ENCODE measurements at places on chromosomes 7 and 10.

GRCh38 chr10:35705051-35705450 is 63.0 kb upstream of the FZD8 start:
- no peak for DNase-seq

GRCh38 chr7:139526578-139527544 is 3.4 kb downstream of the CLEC2L start:
- DNase-seq, result peak; percentile 48

DNA sequence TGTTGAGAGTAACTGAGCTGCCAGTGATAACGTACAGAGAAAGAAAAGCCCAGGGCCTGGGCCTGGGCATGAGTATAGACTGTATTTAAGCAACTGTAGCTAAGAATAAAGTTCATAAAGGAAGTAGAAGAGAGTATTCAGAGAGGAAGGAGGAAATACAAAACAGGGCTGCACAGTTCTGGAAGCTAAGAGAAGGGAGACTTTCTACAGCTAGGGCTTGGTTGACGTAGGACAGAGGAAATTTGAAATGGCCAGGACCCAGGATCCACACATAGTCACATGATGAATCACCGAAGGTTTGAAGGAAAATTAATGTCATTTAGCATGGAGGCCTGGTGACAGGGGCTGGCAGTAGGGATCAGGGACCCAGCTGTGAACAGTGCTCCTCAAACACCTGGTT is 66.7 kb downstream of the ARL4A start:
- DNase-seq, result no peak

GRCh38 chr10:62794306-62794705 is 10.2 kb upstream of the ADO start:
- DNase-seq, result no peak

GRCh38 chr10:97633921-97634320 is 621 bp upstream of the MORN4 start:
- no peak for DNase-seq

GRCh38 chr10:72785409-72785808 is 93.5 kb downstream of the MCU start:
- DNase-seq, result no peak

DNA sequence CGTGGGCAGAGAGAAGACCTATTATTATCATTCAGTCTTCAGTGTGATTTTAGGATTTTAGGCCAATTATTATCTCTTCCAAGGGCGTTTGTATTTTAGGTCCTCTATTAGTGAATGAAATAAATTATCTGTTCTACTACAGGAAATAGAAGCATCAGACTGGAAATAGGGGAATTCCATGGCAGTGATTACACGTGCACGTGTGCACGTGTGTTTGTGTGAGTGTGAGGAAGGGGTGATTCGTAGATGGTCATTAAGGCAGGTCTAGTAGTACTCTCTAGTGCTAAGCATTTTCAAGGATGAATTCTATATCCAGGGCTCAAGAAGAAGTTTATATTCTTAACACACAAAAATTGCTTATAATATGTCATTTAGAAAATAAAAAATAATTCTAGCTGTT is 623.2 kb downstream of the GATA3 start:
- no peak for DNase-seq

GRCh38 chr7:105707381-105707780 is 126.1 kb upstream of the EFCAB10 start:
- no peak for DNase-seq
